Fibroblast of pulmonary artery (primary cell): ENCODE measurements at places on chromosomes 7 and 10.

GRCh38 chr10:72875250-72876055 is 18.1 kb upstream of the OIT3 start:
- DNase-seq, result peak; percentile 60

- DNase-seq, result peak; percentile 86
Observed at GRCh38 chr7:42097752-42098151, 139.3 kb downstream of the GLI3 start.

- no peak for DNase-seq
Observed at GRCh38 chr7:36937754-36938563, 213.7 kb upstream of the AOAH start.

DNA sequence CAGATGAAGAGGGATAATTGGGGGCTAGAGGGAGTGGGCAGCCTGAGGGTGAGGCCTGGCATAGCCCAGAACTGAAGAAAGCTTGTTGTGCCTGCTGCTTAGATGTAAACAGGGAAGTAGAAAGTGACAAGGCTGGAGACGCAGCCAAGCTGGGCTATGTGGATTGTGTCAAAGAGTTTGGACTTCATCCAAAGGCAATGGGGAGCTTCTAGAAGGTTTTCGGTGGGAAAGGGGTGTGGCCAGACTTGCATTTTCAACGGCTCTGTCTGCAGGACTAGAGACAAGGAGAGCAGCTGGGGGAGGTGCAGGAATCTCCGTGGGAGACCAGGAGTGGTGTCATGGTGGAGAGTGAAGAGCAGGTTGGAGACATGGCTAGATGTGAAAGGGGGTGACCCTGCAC is 48.8 kb downstream of the GOLGA7B start:
- peak; percentile 25 for DNase-seq

GRCh38 chr7:138186951-138187351 is 110.7 kb downstream of the AKR1D1 start:
- peak; percentile 94 for DNase-seq

- DNase-seq, result peak; percentile 27
Observed at GRCh38 chr10:373015-373414, 237.8 kb downstream of the ZMYND11 start.

GRCh38 chr10:21953585-21954057 is 49.9 kb downstream of the DNAJC1 start:
- peak; percentile 79 for DNase-seq

- peak; percentile 72 for DNase-seq
Observed at GRCh38 chr7:143003393-143004051, 23.4 kb downstream of the OR9A2 start.

DNA sequence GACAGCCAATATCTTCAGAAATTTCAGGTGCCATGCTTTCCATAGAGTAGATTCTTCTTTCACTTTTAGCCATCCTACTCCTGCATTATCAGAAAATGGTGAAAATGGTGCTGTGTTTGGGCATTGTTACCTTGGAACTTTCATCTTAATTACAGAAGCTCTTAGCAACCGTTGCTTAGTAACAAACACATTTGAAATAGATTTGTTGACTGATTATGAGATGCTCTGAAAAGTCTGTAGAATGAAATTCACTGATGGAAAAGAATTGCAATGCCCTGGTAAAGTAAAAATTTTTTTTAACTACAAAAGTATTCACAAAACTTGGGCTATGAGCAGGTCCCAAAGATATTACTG is 249.3 kb upstream of the NEBL start:
- DNase-seq, result no peak

GRCh38 chr7:95200741-95201140 is 123.6 kb downstream of the PON1 start:
- no peak for DNase-seq

DNA sequence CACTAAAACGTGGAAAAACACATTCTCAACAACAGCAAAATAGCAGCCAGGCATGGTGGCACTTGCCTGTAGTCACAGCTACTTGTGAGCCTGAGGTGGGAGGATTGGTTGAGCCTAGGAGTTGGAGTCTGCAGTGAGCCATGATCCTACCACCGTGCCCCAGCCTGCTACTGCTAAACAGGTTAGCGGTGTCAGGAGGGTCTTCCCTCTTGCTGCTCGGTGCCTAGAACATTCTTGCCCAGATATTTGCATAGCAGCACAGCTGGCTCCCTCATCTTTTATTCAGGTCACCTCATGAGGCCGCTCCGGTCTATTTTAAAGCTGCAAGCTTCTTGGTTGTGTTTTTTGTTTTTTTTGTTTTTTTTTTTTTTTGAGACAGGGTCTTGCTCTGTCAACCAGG is 2.9 kb upstream of the RABGEF1 start:
- DNase-seq, result no peak
